ENCODE measurements at places on chromosomes 2 and 18.

DNA sequence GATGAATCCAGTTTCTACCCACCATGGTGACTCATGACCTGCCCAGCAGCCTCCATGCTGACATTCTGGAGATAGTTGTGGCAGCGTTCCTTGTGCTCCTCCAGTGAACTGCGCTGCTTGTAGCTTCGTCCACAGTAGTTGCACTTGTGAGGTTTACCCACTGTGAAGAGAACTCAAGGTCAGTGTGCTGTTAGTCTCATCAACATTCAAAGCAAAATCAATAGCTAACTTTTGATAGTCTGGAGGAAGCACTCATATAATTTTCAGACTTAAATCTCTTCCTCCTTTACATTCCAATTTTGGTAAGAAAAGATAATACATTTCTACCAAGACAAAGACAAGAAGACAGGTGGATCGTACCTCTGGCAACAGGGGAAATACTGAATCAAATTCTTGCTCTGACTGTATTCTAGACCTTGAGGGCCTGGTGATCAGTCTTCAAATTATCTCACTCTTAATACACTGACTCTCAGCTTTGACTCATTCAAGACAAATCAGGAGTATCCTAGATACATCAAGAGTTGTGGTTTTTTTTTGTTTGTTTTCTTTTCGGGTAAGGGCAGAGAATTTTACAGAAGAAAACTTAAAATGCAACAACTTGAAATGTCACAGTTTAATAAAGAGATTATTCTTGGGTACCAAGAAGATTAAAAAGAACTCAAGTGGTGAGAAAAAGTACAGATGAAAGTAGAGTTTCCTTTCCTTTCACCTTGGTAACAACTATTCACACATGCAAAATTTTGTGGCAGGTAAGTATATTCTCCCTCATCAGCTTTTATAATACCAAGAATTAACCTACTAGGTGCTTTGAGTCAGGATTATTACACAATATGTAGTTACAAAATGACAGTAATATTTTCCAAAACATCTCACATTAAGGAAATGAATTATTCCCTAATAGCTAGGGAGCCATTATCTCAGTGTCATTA is 129.2 kb downstream of the IKZF2 start:
- no peak for DNase-seq

DNA sequence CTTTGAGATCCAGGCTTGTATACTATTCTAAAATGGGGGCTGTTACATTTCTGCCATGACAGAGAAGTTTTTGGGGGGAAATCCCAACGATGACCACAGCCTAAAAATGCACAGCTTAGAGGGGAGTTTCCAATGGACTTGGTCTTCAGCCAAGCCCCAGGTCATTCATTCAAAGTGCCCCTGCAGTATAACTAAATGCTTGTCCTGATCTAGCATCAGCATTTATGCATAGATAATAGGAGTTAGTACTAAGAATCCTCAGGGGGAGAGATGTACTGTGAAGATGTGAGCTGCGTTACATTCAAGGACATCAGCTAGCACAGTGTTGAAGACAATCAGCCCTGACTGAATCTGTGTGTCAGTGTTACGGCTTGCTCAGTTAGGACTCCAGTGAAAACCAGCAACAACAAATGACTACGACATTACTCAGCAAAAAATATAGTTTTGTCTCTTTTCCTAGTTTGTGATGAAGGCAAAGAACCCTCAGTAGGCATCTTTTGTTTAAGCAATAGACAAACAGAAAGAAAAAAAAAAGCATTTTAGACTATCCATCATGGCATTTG is 160.9 kb downstream of the ZEB2 start:
- no peak for DNase-seq

- DNase-seq: no peak
Measured at GRCh38 chr2:39501412-39501811, 64.3 kb upstream of the MAP4K3 start.

- DNase-seq: no peak
Measured at GRCh38 chr2:200451511-200451910, 58.4 kb downstream of the KCTD18 start.

DNA sequence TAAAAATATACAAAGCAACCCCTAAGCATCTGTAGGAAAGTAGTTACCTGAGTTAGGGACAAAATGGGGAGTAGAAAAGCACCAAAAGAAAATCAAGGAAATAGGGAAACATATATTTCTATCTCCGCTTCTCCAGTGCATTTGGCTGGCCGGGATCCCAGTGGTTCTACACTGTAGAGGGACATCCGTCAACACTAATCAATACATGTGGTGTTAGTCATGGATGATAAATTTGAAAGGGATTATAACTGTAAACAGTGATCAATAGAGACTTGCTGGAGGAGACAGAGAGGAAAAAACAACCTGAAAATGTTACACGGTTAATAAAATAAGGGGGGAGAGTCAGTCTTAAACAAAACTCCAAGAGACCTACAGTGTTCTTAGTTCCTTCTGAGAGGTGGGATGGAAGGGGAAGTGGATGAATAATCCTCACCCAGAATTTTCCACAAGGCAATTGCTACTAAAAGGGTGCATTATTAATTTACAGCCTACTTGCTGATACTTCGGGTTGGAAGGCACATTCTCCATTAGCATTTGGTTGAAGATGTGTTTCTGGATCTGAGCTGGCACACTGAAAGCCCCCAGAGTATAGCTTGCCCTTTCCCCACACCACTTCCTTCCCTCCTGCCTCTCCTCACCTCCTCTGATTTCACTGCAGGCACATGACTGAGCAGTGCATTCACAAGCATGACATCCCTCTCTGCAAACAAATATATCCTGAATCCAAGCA is 530.0 kb downstream of the BCL11A start:
- DNase-seq: no peak

DNA sequence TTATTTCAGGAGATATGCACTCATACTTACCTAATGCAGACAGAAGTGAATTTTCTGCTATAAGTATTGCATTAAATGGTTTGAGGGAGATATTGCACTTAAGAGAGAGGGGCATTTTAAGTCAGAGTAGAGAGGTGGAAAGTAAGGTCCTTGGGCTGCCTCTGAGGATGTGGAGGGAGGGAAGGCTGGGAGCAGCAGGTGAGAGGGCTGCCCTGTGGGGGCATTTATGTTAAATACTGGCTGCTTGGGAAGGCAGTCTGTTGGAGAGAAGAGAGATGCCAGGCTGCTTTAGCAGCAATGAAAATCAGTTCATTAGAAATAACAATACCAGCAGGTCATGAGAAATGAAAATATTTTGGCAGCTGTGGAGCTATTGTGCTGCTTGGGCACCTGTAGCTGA is 576.2 kb upstream of the HS6ST1 start:
- DNase-seq: no peak

DNA sequence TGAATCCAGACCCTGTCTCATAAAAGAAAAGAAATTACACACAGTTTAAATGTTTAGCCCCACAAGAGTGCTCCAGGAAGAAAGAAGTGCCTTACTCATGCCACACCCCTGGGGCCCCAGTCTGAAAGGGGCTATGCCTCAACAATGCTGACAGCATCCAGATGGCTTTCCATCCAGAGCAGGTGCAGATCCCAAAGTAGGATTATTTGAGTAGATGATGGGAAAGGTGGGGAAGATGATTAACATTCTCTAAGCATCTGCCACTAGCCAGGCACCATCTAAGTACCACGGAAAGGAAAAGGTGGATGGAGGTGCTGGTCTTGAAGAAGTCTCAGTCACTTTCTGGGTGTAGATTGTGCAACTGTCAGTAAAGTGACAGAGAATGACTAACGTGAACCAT is 16.3 kb downstream of the DPYSL5 start:
- no peak for DNase-seq

DNA sequence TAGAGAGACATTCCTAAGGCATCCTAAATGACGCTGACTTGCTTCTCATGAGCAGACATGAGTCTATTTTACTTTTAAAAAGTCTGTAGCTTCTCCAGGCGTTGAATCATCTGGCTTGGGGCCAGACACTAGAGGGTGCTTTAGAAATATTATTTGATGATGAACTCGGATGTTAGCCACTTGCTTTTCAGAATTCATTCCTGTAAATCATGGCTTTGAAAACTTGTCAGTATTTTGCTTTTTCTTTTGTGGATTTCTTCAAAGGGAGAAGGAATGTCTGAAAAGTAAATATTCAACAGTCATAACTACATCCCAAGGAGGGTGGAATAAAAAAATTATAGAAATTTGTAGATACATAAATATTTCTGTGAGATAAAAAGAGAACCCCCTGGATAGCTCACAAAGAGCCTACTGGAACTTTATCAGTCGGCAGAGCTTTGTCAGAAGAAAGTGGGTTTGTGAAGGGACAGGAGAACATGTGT is 370.8 kb downstream of the OSR1 start:
- no peak for DNase-seq

DNA sequence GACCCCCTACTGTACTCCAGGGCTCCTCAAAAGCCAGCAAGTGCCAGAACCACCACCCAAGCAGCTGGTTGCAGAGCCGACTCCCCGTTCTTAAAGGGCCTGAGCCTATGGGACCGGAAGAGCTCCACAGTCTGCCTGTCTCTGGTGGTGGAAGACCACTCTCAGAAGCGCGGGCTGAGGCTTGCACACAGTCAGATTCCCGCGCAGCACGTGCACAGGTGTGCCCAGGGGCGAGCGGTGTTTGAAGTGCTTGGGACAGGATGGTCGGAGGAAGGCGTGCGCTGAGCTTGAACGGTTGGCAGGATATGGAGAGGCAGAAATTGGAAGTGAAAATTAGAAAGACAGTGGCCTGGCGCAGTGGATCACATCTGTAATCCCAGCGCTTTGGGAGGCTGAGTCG is 64.8 kb downstream of the CYP26B1 start:
- no peak for DNase-seq

DNA sequence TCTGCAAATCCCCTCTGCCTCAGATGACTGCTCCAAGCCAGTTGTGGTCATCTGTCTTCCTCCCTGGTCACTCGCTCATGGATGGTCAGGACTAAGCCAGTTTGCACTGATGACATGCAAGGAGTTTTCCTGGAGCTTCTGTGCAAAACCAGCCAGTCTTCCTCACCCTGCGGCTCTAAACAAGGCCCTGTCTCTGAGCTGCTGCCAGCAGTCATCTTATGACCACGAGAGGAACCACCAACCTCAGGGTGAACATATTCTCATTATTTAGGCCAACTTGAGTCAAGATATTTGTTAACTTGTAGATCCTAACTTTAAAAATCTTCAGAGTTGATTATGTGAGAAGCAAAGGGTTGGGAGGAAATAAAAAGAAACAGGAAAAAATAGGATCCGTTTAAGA is 119.9 kb upstream of the CAB39 start:
- DNase-seq: no peak

GRCh38 chr18:74942319-74942910 is 266.5 kb downstream of the PTGR3 start:
- DNase-seq: peak; percentile 15

DNA sequence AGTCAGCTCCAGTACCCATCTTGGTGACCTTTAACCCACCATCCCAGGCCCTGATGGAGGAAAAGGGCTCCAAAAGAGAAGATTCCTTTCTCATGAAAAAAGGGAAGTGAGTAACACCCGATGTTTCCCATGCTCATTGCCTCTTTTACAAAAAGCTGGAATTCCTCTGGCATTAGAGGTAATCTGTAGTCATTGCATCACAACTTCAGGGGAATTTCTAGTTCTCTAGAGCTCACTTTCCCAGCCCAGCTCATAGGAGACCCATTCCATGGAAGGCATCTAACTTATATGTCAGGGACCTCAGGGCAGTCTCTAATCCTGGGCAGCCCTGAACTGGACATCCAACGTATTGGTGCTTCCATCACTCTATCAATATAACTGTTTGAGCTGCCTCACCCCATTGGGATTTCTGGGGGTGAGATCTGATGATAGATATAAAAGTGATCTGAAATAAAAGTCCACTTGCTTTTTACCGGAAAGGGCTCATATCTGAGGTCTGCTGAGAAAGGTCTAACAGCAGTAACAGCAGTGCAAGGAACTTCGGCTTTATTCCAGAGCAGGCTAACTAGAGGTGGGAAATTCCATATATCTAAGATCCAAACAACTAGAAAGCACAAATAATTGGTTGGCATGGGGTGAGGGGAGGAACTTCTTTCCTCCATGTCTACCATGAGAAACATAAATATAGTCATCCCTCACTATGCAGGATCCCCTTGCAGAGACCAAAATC is 106.1 kb downstream of the ETAA1 start:
- no peak for DNase-seq

- DNase-seq: no peak
Measured at GRCh38 chr2:136024616-136025015, 39.2 kb upstream of the DARS1 start.

- no peak for DNase-seq
Measured at GRCh38 chr18:55999641-56000040, 411.6 kb upstream of the TCF4 start.

GRCh38 chr2:143140864-143141661 is 11.8 kb downstream of the ARHGAP15 start:
- no peak for DNase-seq

DNA sequence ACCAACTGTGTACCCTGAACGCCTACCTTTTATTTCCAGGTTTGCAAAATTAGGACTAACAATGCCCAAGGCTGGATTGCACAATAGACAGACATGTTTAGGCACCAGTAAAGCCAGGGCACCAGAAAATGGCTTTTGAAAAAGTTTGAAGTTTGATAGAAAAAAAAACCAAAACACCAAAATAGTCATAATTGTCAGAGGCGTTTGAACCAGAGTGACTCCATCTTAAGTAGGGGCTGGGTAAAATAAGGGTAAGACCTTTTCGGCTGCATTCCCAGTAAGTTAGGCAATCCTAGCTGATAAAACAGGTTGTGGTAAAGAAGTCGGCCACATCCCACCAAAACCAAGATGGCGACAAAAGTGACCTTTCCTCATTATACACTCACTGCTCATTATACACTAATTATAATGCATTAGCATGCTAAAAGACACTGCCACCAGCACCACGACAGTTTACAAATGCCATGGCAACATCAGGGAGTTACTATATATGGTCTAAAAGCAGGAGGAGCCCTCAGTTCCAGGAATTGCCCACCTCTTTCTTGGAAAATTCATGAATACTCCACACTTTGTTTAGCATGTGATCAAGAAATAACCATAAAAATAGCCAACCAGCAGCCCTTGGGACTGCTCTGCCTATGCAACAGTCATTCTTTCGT is 105.1 kb upstream of the MSH2 start:
- DNase-seq: no peak

- no peak for DNase-seq
Measured at GRCh38 chr2:86482034-86482433, 40.9 kb downstream of the KDM3A start.

DNA sequence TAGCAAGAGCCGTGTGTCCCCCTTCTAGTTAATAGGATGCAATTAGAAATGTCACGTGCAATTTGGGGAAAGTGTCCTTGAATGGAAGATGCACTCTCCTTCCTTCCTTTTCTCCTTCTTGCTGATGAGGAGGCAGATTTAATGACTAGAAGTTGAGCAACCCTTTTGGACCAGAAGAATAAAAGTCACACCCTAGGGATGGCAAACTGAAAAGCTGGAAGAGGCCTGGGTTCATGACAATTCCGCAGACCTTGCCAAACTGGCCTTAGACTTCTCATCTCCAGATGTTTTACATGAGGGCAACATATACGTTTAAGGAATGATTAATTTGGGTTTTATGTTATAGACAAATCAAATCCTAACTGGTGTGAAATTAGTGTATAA is 38.6 kb upstream of the NCOA1 start:
- no peak for DNase-seq

- no peak for DNase-seq
Measured at GRCh38 chr18:56900195-56901094, 246.4 kb upstream of the BOD1L2 start.

Data from naive thymus-derived CD4-positive, alpha-beta T cell (primary cell).